ENCODE measurements at places on chromosomes 7 and 10.

- DNase-seq = peak; percentile 58
Observed at GRCh38 chr10:21526188-21526859, 842 bp upstream of the SKIDA1 start.

DNA sequence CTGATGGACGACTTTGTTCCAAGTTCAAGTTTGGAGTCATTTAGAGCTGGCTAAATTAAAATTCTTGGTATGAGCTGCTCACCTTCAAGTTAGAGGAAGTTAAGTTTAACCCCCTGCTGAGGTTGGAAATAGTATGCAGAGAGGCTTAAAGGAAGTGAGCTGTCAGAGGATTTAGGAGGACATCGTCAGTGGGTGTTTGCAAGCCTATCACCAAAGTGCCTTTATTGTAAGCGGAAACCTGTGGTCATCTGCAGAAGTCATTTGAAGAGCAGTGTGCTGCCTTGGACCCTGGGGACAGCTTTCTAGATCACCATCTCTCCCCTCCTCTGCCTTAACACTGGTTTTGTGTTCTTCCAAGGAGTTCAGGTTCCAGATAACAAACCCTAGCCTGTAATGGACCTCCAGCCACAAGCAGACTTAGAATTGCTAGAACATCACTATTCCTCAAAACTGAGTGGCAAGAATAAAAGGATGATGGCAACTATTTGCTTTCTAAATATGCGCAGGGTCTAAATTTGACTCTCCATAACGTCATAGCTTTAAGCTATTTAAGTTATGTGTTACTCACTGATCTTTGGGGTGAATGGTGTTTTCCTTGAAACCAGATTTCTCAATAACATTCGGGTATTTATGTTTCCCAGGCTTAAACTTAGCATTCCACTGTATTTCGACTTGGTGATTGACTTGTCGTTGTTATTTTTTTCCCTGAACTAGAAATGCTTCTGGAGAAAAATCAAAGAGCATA lies 93.4 kb downstream of the SLC39A12 start:
- no peak for DNase-seq

GRCh38 chr10:785089-785860 lies 95.8 kb upstream of the DIP2C start:
- no peak for DNase-seq

- DNase-seq = no peak
Observed at GRCh38 chr7:129923709-129924108, 29.1 kb downstream of the UBE2H start.

DNA sequence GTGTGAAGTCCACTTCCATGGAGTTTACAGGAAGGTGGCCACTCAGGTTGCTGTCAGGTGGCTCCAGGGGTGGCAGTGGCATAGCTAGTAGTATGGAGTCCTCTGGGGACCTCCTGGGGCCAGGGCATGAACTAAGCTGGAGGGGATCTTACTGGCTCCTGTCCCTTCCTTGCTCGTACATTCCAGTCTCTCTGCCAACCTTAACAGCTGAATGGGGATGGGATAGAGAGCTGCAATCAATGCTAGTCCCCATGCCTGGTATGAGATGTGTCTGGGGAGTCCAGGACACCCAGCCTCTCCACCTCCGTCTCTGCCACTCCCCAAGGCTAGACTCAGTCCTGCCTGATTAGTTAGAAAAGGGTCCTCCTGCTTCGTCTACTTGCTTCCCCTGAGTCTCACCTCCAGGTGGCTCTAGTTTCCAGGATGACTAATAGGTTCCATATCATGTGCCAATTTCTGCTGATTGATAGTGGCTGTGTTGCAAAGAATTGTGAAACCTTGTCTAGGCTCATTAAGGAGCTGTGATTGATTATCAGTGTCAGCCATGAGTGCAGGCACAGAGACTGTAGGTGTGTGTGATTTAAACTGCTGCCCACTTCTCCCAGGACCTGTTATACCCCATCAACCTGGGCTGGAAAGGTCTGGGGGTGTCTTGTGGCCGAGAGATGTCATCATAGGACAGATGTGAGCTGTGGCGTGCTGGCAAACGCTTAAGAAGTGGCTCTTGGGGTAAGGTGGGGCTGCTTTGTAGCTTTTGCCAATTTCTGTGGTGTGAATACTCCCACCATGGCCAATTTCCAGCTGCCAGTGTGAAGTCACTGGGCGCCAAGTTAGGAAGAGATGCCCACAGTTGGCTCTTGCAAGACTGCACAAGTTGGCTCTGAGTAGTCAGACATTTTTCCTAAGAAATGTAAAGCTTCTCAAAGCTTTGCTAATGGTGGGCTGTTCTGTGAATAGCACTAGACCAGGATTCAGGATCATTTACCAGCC lies 59.8 kb downstream of the COL13A1 start:
- DNase-seq = no peak

- no peak for DNase-seq
Observed at GRCh38 chr7:25759286-25759685, 392.7 kb upstream of the NFE2L3 start.

GRCh38 chr10:50469288-50469687 lies 154.5 kb downstream of the SGMS1 start:
- no peak for DNase-seq

GRCh38 chr7:2528481-2529095 lies 9.0 kb downstream of the LFNG start:
- no peak for DNase-seq
